ENCODE measurements at places on chromosomes 4 and X.
A peak's percentile ranks its signal among the peaks of the same experiment; 100 is the strongest.

DNA sequence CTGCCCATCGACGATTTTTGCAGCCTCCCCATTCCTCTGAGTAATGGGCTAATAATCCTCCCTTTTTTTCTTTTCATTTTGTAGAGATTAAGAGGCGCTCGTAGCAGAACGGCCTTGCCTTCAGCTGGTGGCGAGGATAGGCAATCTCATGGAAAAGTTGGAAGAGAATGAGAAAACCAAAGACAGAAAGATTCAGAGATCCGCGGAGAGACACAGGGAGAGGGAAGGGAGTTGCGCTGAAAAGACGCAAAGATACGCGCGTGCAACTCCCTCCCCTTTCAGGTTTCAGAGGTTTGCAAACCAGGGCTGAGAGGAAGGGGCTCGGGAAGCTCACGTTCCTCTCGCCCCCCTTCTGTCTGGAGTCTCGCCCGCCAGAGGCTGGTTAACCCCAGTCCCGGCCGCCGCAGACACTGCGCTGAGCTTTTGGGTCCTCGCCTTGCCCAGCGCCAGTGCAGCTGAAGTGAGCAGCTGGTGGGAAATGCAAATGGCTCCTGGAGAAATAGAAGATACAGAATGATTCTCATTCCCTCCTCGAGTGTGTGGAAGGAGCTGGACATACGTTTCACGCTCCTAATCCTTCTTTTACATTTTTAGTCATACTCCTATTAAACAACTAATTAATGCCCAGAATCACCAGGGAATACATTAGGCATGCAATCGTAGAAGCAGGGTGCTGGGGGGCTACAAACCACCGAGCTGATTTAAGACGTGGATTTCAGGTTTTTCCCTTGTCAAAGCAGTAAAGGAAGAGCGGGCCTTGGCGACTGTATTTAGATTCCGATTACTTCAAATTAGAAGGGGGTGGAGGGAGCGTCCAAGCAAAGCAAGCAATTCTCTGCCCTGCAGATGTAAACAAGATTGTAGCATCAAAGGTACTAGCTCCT lies 16.6 kb upstream of the PITX2 start:
- DNase-seq, result no peak

- DNase-seq, result no peak
Observed at GRCh38 chrX:109299091-109299490, 182.8 kb downstream of the GUCY2F start.

- no peak for DNase-seq
Observed at GRCh38 chr4:61493470-61493869, 293.3 kb downstream of the ADGRL3 start.

DNA sequence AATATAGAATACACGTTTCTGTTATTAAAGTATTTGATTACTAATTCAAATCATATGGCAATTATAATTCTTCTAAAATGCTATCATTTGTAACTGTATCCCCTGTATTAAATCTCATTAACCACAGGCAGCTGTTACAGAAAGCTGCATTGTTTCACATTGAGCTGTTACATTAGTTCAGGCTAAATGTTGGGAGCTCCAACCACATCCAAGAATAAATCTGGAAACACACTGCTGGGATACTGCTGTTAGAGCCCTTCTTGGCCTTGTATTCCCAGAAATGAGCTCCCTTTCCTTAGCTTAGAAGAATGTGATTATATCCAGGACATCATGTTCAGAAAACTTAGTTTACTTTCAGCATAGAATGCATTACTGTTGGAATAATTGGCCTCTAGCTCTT lies 48.2 kb downstream of the GUCY1B1 start:
- no peak for DNase-seq

DNA sequence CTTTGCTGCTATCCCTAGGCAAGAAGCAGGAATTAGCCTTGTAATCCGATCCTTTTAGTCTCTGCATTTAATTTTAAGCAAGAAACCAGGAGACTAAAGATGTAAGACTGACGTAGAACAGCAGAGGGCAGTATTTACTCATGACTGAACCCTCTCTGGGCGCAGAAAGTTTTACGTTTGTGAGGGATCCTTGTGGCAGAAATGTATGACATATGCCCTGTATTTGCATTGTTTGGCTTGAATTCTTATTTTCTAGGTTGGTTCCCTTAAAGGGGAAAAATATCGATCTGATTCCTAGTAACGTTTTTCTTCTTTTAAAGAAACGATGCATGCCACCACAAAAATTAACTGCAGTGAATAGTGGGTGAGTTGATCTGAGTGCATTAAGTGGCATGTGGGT lies 1.3 kb upstream of the FAT4 start:
- no peak for DNase-seq

GRCh38 chrX:51852096-51852495 lies 41.3 kb upstream of the MAGED1 start:
- no peak for DNase-seq

- DNase-seq, result no peak
Observed at GRCh38 chrX:46693149-46693548, 65.8 kb downstream of the SLC9A7 start.

GRCh38 chr4:39029752-39030694 lies 2.2 kb downstream of the TMEM156 start:
- no peak for DNase-seq

DNA sequence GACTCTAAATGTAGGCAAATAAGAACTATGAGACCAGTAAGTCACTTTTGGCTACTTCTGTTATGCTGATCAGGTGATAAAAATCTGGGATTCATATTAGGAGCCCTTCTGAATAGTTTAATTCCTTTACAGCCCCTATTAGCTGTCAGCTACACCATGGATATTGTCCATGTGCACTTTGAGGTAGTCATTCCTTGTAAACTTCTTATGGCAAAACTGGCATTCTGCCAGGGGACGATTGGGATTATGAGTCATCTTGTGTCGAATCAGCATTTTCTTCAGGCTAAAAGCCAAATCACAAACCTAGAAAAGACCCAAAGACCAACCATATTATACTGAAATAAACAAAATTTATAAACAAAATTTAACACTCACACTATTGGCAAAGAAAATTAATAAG lies 227.6 kb downstream of the PRDM5 start:
- no peak for DNase-seq

DNA sequence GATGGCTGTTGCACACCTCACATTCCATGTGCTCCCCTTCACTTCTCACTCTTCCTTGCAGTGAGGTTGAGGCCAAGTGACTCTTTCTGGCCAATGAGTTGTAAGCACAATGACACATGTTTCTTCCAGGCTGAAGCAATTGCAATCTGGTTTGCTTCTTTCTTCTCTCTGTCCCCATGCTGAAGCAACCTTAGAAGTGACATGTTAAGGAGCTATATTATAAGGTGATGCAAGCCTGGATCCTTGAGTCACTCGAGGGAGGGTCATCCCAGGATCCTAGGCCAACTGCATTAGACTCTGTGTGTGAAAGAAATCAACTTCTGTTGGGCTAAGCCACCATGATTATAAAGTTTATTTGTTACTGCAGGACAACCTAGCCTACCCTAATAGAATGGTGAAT lies 45.5 kb upstream of the HS3ST1 start:
- no peak for DNase-seq

DNA sequence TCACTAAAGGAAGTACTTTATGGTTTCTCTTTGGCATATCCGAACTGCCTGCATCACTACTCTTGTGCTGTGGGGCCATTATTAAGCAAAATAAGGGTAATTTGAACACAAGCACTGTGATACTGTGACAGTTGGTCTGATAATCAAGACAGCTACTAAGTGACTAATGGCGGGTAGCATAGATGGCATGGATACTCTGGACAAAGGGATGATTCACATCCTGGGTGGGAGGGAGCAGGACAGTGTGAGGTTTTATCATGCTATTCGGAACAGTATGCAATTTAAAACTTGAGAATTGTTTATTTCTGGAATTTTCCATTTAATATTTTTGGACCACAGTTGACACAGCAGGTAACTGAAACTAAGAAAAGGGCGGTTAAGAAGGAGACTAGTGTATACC lies 52.6 kb upstream of the CITED1 start:
- no peak for DNase-seq

DNA sequence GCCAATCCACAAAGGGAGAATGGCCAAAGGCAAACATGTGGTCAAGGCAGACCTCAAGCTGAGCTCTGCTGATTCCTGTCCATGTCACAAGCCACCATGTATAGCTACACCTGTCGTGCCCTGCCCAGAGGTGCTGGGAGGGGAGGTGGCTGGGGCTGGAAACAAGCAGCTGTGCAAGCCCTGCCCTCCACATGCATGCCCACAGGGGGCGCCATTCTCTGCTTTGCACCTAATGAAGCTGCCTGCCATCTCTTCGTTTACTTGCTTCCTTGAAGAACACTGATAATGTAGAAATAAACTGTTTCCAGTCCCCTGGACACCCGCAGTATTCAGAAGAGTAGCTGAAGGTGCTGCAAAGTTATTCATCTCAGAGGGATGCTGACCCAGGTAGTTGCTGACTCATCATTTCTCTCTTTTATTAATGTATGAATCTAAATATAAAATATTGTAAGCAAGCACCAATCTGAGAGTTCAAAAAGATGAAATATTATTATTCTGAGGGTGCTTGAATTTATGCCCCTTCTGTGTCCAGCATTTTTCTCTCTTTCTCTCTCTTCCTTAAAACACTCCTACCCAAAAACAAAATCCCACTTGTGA lies 278.6 kb downstream of the ADGRA3 start:
- DNase-seq, result peak; percentile 18

GRCh38 chrX:74924449-74925224 lies 615 bp downstream of the NEXMIF start:
- peak; percentile 45 for DNase-seq

- no peak for DNase-seq
Observed at GRCh38 chrX:69027181-69028005, 137.9 kb downstream of the PJA1 start.

DNA sequence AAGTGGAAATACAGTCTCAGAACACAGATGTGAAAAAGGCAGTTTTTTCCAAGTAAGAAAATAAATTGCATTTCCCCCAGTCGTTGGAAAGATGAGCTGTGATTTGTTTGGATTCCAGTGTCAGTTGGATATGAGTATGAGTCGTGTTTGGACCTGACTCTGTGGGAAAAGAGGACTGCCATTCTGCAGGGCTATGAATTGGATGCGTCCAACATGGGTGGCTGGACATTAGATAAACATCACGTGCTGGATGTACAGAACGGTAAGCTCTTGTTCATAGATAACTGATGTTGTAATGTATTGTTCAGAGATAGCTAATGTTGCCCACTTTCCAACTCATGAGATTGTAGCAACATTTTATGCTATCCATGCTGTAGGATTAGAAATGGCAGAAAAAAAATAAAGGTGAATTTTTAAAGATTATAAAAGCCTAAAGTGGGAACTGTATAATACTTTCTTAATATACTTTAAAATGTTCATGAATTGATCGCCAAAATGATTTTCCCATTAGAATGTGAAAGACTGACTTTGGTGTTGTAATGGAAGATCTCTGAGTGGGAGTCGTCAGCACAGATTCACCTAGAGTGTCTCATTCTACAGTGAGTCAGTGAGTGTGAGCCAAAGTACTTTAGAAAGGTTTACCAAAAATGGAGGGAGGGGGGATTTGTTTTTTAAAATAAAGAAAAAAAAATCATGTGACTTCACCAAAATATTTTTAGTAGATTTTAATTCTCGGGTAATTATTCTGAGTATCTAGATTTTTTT lies 178.7 kb downstream of the DCTD start:
- no peak for DNase-seq

DNA sequence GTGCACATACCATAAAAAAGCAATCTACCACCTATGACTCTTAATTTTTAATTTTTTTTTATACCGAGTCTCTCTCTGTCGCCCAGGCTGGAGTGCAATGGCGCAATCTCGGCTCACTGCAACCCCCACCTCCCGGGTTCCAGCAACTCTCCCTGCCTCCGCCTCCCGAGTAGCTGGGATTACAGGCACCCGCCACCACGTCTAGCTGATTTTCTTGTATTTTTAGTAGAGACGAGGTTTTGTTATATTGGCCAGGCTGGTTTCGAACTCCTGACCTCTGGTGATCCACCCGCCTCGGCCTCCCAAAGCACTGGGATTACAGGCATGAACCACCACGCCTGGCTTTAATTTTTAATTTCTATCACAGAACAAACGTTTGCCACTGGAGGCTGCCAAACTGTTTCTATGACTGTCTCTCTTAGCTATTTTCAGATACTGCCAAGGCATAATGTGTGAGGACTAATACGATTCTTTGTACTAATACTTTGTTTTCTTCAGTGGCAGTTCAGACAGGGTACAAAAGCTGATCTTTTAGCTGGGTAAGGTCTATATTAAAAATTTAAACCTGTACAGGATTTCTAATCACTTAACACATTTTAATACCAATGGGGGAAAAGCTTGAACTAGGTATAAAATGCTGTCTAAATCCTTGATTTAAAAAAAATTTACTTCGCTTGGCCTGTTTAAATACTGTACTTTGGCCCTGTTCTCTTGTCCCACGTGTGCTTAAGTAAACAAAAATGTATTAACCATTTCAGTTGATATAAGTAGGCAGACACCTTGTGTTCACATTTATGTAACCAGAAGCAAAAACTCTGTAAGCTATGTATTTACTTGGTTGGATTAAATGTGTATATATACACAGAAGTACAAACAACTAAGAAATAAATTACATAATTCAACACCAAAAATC lies 2.3 kb downstream of the PGRMC2 start:
- DNase-seq, result no peak

GRCh38 chrX:48719958-48720357 lies 23.4 kb downstream of the SUV39H1 start:
- no peak for DNase-seq

GRCh38 chrX:148134578-148134977 lies 153.4 kb downstream of the FMR1NB start:
- no peak for DNase-seq

DNA sequence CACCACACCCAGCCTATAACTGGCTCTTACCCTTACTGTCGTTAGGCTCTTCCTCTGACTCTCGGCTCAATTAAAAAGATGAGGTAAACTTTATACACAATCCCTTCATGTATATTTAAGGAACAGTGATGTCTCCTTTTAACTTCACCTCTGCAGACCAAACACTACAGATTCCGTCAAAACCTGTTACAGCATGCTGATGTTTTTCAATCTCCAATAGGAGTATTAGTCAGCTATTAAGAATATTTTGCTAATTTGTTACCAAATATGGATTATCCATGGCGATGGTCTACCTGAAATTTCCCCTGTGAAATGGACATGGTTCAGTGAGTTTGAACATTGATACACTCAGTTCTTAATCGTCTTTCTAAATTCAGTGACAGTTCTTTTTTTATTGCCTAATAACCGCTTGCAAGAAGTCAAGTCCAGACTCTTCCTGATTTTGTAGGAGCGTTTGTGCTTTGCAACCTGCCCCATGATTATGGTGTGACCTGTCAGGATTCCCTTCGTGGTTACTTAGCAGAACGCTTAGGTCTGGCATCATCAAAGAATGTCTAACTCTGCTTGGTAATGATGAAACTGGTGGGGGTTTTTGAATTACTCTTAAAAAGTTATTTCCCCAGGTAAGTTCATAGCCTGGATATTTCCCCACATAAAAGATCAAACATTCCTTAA lies 72.2 kb upstream of the STOX2 start:
- DNase-seq, result no peak

- no peak for DNase-seq
Observed at GRCh38 chr4:110636171-110636679, 13.3 kb upstream of the PITX2 start.

- peak; percentile 87 for DNase-seq
Observed at GRCh38 chrX:67780694-67781109, 236.9 kb downstream of the AR start.
